ENCODE measurements at places on chromosomes 2 and 18. TPM values are rescaled to one million over a fixed set of nuclear protein-coding genes. Genes with fewer than 3 reads are reported as not detected.
A peak's percentile ranks its signal among the peaks of the same experiment; 100 is the strongest.

DNA sequence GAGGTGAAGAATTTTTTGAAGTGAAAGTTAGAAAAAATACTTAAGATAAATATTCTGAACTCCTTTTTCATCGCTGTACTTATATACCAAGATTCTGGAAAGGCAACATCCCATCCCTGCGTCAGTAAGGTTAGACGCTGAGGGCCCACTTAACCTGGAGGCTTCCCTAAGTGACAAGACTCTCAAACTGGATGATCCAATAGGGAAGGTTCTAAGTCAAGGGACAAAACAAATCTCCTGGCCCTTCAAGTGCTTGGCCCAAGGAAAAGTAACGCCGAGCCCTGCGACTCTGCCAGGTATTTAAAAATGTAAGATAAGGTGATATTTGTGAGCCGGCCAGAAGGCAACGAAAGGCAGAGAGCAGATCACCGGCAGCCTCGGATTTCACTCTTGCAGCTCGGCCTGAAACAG, 1.3 kb downstream of the STK39 start:
- no peak for DNase-seq

The STEAP3 gene
- total RNA-seq = 9.7 TPM

The ARMC9 gene
- total RNA-seq = 4.6 TPM

The LOXHD1 gene
- total RNA-seq = not detected

GRCh38 chr2:41722668-41723369, 325.0 kb upstream of the PKDCC start:
- no peak for DNase-seq

GRCh38 chr2:64442801-64443429, 11.0 kb upstream of the LGALSL start:
- no peak for DNase-seq

DNA sequence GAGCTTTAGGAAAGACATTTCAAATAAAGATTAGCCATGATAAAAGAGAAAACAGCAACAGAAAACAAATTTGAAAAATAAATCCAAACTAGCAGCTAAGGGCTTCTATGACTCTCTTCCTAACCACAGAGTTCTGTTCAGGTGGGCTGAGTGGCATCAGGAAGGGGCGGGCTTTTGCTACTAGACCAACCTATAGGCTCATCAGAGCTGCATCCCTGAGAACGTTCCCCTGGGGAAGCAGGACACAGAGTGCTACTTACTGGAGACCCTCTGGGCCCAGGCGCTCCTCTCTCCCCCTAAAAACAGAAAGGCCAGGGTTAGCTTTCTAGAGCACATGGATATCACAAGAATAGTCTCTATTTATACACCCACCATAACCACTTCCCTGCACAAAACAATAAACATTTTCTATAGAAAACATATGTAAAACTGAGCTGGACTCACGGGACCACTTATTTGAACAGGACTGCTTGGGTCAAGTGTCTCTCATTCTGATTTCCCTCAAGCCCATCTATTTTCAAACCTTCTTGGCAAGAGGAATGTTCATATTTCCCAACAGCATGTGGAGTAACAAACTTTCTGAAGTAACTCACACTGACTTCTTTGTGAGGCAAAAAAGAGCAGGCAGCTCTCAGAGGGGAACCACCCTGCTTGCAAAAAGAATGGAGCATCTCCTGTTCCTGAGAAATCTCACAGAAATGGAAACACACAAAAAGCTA, 78.9 kb upstream of the LMAN1 start:
- no peak for DNase-seq

DNA sequence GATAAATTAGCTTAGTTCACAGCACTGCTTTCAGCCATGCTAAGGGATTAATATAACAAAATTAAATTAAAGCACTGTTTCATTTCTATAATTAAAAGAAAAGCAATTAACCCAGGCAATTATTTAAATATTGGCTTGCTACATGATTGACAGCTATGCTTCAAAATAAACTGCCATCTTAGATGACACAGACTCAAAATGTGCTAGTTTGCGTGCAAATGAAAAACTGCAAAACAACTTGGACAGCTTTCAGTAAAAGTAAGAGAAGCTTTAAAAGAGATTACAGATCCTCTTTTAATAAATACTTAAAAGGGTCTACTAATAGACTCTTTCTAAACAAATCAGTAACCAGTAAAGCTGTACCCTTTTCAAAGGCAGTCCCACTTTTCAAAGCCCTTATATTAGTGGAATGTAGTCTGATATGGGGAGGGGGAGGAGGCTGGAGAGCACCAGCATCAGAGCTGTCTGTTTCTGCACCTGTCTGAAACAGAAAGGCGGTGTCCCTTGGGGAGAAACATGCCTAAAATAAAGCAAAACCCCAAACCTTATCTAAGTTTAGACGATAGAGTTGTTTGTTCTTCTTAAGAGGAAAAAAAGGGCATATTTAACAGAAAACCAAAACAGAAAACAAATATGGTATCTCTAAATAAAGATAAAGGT, 20.8 kb downstream of the EIF2AK3 start:
- DNase-seq = peak; percentile 19

DNA sequence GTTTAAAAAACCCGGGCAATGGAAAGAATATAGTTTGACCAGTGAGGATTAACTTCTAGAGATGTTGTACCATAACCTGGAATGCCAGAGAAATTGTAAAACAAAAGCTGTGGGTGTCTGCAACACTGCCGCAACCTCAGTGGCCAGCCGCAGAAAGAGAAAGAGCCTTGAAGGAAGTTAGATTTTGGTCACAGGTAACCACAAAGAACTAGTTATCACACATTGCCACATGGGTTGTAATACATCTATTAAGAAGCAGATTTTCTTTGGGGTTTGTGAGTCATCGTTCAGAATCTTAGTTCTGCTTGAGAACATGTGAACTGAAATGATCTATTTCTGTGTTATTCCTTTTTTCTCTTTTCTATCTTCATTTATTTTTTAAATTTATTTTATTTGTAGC, 222.9 kb upstream of the AGAP1 start:
- no peak for DNase-seq

- peak; percentile 34 for DNase-seq
These were observed 55.2 kb downstream of the CCDC88A start for GRCh38 chr2:55364189-55365055.

GRCh38 chr2:138020432-138020831, 56.2 kb downstream of the HNMT start:
- DNase-seq = no peak

DNA sequence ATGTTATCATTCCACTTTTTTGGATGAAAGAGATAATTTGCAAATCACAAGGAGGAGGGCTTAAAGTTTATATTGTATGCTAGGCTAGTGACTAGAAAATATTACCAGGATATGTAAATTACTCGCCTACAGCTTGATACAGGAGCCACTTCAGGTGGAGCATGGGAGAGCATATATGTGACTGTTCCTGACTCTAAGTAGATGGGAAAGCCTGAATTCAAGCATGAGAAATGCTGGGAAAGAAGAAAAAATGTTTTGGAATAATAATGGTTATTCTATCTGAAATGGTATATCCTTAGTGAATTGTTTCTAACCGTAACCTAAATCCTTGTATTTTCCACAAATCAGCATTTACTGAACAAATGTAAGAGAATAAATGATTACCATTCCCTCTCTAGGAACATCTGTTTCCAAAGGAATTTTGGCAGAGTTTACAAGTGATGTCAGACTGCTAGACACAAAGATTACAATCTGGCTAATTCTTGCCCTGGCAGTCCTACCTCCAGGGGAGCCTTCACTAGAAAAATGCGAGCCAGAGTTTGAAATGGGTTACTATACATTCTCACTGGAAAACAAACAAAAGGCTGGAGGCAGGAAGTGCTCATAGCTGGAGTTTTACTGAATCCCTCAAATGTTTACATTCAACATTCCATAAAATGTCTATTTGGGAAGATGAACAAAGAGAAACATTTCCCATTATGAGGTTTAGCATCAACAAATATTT, 129.4 kb upstream of the MAPRE2 start:
- DNase-seq = no peak

DNA sequence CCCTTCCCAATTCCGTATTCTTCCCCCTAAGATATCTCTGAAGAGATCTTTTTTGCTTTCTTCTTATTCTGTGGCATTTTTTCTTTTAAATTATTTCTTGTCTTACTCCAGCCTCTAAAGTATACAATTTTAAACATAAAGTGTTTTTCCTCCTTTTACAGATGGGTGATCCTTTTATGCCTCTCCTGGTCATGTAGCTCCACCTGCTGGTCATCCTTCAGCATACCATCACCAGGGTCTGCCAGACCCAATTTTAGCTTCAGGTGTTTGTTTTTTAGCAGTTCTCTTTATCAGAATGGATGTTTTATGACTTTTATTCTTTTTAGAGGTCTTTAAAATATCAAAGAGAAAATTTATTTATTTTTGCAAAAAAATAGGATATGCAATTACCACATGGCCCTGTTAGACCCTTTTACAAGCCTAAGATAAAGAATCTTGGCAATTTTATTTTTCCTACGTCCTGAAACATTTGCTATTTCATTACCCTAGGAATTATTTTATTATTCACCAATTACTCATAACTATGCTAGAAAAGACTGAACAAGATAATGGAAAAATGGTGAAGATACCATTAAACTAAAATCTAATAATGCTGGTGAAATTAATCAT, 55.5 kb downstream of the PIGN start:
- DNase-seq = peak; percentile 51

- DNase-seq = no peak
These were observed 203.0 kb upstream of the KCNJ3 start for GRCh38 chr2:154495455-154495868.

DNA sequence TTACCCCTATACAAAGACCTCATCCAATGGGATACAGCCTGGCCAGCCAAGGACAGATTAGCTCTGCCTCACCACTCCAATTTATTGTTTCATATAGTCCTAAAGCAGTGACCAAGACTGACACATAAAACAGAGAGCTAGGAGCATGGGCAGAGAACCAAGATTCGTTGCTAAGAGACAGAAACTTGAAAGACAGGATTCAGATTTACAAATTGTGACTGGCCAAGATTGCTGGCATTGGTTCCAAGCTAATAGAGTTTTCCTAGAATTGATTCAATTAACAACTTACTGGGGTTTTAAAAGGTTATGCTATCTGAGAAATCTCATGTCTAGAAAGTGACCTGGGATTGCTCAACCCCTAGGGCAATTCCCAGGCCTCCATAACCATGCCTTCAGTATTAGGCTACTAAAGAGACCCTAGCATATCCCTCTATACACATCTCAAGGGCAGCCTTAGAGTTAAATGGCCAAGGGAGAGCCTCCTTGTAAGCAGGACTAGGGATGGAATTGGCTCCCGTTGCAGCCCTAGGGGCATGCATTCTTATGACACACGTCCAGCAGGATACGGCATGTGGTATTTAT, 75.6 kb downstream of the ICOS start:
- DNase-seq = peak; percentile 83

- no peak for DNase-seq
These were observed 120.0 kb downstream of the GALR1 start for GRCh38 chr18:77369644-77370043.

DNA sequence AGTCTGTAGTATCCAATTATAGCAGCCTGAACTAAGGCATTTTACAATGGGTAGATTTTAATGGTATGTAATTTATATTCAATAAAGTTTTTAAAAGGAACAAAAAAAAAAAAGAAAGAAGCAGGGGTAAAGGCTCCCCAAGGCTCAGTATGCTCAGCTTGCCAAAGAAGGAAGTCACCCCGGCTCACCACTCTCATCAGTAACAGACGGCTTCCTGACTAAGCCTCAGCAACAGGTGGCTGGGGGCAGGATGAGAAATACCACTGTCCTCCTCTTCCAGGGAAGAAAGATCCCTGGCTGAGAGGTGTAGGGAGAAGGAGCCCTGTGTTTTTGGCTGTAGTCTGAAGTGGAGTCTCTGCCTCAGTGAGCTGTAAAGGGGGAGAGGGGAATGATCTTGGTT, 121.2 kb downstream of the ARHGEF4 start:
- DNase-seq = no peak
